Activated T-helper 1 cell treated with anti-CD3 and anti-CD28 coated beads, Interleukin-2, amount 50 U/mL, for 16 hours (primary cell): ENCODE measurements at places on chromosomes 2 and 18.

- no peak for DNase-seq
Measured at GRCh38 chr2:56191617-56192016, 7.8 kb downstream of the CCDC85A start.

DNA sequence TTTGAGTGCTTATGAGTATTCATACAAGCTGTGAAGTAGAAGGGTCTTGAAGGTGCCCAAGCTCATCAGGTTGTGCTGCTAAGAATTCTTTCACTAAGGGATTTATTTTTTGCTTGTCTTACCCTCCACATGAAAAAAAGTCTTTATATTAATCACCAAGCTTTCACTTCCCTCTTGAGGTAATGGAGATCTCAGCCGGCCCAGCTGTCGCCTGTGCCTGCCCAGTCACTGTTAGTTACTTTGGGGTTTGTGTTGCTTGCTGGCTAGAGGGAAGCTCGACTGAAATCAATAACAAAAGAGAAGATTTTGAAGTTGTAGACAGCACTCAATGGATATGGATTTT, 21.9 kb downstream of the MC2R start:
- DNase-seq = no peak

DNA sequence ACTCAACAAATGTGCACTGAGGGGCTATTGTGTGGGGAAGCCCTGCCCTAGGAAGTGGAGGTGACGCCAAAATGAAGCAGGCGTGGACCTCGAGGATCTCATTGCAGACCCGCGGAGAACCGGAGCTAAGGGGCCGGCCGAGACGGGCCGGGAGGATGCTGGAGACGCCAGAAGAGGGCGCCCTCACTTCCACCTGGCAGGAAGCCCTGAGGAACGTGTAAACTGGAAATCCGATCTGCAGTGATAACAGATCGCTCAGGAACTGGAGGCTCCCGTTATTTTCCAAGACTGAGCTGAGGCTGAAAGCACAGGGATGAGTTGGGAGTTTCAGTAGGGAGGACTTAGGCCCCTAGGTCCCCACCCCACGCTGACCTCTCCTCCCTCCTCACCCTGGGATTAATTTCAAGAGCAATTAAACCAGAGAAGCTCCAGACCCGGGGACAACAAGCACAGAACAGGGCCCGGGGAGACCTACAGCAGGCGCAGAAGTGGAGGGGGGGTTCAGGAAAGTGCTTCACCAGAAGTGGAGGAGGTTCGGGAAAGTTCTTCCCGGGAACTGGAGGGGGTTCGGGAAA, 7.7 kb upstream of the COL6A3 start:
- DNase-seq = peak; percentile 73

DNA sequence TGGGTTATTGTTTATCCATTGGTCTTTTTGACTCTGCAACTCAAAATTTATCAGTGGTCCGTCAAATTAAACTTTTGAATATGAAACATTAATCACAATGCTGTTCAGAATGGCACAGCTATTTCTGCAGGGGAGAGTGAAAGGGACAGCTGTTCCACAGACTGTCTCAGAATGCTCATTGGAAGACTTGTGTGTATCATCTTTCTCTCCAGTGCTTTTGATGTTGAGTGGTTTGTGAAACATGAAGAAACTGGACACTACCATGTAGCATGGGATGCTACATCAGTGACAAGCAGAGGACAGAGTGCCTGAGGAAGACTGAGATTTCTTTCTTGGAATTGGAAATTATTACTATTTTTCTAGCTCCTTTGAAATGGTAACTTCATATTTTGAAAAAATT, 115.7 kb downstream of the PLCL1 start:
- no peak for DNase-seq

DNA sequence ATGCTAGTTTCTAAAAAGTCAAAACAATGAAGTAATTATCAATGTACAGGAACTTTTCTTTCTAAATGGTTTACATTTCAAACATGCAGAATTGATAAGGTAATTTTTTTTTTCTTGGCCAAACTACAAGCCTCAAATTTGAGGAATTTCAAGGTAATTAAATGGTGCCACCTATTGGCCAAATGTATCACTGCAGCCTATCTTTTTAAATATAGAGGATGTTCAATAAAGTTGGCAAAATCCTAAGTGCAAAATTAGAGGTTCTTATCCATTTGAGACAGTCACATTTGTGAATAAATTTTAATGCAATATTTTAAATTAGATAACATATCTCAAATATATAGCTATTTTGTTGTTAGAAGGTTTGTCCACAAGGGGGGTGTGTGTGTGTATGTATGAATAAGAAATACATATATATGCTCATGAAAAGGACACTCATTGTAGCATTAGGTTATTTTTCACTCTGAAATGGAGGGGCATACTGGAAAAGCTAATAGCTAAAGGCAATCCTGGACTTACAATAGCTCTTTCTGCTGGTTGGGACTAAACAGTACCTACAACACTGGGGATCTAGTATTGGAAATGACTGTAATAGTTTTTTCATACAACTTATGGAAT, 26.2 kb downstream of the MMADHC start:
- no peak for DNase-seq

GRCh38 chr2:134839649-134840048, 1.2 kb downstream of the ACMSD start:
- no peak for DNase-seq

GRCh38 chr2:175855794-175856453, 146.1 kb downstream of the LNPK start:
- no peak for DNase-seq

- DNase-seq = no peak
Measured at GRCh38 chr18:35515460-35516130, 17.8 kb upstream of the INO80C start.

GRCh38 chr18:79511671-79512301, 116.1 kb downstream of the NFATC1 start:
- peak; percentile 3 for DNase-seq

GRCh38 chr2:20215183-20216040, 9.5 kb downstream of the SDC1 start:
- DNase-seq = no peak

- no peak for DNase-seq
Measured at GRCh38 chr2:138267161-138267901, 234.2 kb upstream of the SPOPL start.

DNA sequence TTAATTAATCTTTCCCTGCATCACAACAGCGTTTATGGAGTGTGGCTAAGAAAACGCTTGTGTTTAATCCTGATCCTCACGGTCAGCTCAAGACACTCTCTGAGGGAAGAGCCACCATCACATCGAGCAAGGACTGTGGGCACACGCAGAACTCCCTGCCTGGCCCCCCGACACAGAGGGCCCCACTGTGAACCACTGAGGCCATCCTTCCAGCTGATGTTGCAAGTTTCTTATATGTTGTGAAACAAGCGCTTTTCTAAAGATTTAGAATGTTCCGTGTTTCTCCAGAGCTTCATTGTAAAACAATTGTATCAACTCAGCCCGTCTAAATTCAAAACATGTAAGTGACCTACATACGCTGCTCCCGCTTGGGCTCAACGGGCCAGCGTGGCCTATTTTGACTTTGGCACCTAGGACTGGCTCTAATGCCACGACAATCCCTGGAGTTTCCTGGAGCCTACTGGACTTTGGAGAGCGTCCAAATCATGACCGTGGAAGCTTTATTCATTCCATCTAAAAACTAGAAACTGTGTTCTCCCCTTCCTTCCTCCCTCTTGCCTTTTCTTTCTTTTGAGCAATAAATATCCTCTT, 34.9 kb downstream of the SERPINE2 start:
- no peak for DNase-seq

GRCh38 chr2:15142069-15142689, 419.0 kb downstream of the NBAS start:
- peak; percentile 10 for DNase-seq

- no peak for DNase-seq
Measured at GRCh38 chr18:7464245-7464966, 102.7 kb upstream of the PTPRM start.

DNA sequence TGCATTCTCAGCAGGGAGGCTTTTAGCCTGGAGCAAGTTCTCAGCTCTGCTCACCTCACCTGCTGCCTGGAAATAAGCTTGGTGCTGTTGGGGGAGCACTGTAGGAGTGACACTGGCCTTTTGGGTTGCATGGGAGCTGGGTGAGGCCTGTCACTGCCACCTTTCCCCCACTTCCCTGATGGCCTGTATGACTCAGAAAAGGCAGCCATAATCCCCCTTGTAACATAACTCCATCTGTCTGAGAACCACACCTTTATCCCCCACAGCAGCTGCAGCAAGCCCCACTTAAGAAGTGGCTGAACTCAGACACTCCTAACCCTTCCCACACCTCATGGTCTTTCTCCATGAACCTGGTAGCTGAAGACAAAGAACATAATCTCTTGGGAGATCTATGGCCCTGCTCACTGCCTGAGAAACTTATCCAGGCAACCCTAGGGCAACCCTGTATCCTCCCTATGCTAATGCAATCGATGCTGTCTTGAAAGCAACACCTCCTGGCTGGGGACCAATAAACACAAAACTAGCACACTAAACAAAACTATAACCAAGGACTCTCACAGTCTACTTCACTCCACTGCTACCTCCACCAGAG, 258.9 kb upstream of the OSR1 start:
- no peak for DNase-seq

DNA sequence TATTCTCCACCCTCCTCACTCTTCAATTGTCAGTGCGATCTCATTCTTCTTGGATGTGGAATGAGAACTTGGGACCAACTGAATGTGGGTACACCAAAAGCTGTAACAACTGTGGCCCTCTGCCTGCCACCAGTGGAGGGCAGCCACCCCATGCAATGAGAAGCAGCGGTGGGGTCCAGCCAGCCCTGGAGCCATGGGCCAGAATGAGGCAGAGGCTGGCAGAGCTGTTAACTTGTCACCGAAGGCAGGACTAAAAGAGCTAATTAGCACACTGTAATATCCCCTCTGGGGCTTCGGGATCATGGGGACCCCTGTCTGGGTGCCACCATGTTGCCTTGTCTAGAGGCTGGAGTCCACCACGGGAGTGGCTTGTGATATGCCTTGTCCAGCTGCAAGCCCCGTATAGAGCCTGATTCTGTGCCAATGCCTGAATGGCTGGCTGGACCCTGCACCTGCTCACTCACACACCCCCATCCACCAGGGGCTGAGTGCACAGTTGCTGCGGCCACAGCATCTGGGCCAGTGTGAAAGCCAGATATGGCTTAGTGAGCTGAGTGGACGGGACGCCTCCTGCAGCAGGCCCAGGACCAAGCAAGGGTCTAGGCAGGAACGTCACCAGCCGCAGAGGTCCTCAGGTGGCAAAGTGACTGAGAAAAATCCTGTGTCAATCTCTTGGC, 680.5 kb downstream of the DSC3 start:
- no peak for DNase-seq

- no peak for DNase-seq
Measured at GRCh38 chr2:64219149-64219548, 74.9 kb upstream of the PELI1 start.

DNA sequence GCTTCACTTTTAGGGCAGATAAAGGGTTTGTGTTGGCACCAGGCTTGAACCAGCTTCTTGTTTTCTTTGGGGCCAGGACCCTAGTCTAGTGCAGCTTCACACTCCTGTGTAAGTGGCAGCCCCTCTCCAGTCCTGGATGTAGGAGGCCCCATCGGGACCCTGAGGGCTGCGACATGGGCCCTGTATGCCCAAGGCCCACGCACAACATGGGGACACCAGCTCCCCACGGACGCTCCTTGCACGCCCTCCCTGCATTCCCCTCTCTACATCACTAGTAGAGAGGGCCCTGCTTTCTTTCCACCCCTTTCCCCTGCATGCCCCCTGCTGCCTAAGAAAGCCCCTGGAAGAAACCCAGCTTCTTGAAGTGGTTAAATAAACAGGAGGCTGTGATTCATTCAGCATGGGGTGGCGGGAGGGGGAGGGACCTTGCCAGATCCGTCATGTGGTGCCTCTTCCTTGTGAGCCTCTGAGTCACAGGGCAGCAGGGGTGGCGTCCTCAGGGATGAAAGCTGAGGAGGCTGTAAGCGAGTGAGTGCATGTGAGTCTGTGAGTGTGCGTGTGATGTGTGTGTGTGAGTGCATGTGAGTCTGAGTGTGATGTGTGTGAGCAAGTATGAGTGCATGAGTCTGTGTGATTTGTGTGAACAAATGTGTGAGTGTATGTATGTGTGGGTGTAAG, 42.5 kb downstream of the COPS8 start:
- no peak for DNase-seq

DNA sequence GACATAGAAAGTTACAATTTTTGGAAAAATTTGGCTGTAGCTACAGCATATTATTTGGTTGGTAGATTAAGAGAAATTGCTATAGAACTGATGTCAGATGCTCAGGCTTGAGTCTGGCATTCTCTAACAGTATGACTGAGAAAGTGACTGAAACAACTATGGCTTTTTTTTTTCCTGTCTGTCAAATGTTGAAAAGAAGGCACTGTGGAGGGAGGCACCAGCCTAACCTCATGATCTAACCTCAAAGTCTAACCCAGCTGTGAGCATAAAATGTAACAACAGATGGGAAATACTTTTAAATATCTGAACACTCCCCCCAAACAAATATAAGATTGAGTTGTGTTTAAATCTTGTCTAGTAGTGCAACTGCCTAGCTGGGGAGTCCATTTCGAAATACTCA, 629.1 kb downstream of the LRP1B start:
- DNase-seq = no peak

DNA sequence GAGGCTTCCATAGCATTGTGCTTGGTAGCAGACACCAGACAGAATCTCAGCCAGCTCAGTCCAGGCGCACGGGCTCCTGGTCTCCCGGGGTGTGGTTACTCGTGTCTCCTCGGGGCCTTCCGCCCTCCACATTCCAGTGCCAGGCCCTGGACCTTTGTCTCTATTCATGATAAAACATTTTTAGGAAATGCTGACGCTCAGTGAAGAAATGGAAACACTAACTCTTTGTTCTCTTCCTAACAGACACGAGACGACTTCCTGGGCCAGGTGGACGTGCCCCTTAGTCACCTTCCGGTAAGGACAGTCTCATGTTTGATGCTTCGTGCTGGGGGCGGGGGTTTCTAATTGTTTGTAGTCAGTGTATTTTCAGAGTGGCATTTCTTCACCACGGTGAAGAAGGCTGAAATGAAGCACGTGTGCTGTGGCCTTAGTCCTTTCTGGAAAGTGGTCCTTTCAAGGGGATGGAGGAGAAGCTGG, 271.8 kb downstream of the NEDD4L start:
- no peak for DNase-seq

- no peak for DNase-seq
Measured at GRCh38 chr2:60079562-60079961, 473.9 kb downstream of the BCL11A start.

- DNase-seq = no peak
Measured at GRCh38 chr2:104841744-104842143, 12.2 kb upstream of the POU3F3 start.

DNA sequence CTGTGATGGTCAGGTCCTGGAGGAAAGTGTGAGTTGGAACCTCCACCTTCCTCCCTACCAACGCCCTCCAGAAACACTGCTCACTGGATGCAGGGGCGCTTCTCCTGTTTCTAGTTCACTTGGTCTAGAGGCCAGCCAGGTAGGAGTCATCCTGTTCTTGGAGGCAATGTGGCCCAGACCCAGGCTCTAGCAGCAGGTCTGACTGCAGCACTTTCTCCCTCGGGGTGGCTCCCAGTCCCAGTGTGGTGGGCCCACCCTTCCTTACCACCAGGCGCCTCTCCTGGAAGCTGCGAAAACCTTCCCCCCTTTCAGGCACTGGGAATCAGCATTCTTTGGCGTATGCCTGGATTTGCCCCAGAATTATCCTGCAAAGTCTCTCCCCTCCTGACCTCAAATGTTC, 292.8 kb downstream of the SOX11 start:
- DNase-seq = no peak
